ENCODE measurements at places on chromosomes 12 and 14.
A peak's percentile ranks its signal among the peaks of the same experiment; 100 is the strongest.

- DNase-seq = no peak
Observed at GRCh38 chr14:96173636-96174475, 30.8 kb upstream of the BDKRB2 start.

DNA sequence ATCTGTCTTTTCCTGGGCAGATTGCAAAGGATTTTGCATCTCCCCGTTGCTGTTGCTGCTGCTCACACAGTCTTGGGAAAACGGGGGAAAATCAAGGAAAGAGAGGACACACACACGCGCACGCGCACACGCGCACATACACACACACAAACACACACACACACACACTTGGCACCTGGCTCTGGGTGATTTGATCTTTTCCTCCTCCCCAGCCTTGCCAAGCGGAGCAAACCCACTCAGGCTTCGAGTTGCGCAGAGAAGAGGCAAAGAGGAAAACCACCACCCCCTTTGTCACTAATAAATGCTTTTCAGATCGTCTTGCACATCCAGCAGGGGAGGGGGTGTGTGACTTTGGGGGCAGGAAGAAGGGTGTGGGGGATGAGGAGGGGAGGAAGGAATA, 965 bp upstream of the NOS1 start:
- DNase-seq = no peak

DNA sequence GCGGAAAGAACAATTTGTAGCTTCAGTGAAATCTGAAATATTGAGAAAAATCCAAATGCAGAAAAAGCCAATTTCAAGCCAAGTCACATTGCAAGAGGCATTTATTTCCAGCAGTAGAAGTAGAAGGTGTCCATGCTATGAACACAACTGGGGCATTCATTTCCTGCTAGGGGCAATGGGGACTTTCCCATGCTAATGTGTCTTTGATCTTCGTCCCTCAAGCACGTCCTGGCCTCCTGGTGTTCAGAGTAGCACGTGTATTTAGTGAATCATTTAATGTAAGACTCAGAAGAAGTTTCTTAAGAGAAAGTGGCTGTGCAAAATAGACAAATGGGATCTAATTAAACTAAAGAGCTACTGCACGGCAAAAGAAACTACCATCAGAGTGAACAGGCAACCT, 267.9 kb downstream of the TMEM132C start:
- DNase-seq = no peak

- peak; percentile 58 for DNase-seq
Observed at GRCh38 chr12:94186278-94187241, 38.2 kb downstream of the PLXNC1 start.

DNA sequence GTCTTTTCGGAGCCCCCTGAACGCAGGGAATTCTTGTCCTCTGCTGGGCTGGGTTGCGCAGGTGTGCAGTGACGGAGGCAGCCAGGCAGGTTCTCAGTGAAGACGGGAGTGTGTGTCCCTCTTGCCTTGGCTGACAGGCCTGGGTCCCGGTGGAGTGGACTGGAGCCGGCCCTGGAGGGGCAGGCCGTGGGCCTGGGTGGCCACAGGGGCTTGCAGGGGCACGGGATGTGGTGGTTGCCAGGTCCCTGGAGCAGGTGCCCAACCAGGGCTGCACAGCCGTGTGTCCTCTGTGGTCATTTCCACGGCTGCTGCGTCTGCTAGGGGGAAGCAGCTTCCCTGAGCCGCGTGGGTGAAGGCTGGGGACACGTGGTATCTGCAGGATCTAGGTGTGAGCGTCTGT, 79.8 kb downstream of the ADGRD1 start:
- no peak for DNase-seq

- DNase-seq = no peak
Observed at GRCh38 chr12:116484807-116485206, 74.4 kb upstream of the MAP1LC3B2 start.

DNA sequence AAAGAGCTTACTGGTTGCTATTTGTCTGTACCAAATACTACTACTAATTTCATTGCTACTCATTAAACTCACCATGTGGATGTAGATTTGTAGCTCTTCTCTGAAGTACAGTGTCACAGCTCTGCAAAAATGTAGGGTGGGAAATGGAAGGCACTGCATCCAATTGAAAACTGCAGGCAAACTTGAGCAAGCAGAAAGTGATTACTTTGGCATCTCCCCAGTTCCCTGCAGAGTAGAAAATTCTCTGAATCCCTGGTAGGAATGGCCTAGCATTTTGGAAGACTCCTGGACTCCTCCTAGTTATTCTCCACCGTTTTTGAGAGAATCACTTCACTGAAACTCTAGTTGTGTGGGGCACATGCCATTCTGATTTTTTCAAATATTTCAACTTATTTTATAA, 239.1 kb downstream of the DIO2 start:
- no peak for DNase-seq

DNA sequence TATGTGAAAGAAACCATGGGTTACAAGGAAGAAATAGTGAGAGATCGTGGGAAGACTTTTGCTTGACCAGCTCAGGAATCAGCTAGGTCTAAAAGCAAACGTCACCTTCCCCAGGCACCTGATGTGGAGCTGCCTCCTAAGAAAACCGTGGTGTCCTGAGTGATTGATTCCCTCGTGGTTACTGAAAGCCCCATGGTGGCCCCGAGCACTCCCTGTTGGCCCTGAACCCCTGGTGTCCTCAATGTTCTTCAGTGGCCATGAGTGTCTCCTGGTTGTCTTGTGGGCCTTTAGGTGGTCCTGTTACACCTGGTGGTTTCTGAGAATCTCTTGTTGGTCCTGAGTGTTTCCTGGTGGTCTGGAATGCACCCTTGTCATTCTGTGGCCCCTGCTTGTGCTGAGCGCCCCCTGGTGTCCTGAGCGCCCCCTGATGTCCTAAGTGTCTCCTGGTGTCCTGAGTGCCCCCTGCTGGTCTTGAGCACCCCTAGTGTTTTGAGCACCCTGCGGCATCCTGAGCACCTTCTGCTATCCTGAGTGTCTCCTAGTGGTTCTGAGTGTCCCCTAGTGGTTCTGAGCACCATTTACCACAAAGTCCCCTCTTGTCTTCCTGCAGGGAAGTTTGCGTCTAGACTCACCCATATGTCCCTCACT, 518.7 kb downstream of the TMEM121 start:
- no peak for DNase-seq
